ENCODE measurements at places on chromosomes 6 and 20.

- no peak for DNase-seq
Observed at GRCh38 chr20:50311308-50312001, 120.8 kb downstream of the CEBPB start.

- DNase-seq, result no peak
Observed at GRCh38 chr6:703552-703951, 10.6 kb upstream of the EXOC2 start.

DNA sequence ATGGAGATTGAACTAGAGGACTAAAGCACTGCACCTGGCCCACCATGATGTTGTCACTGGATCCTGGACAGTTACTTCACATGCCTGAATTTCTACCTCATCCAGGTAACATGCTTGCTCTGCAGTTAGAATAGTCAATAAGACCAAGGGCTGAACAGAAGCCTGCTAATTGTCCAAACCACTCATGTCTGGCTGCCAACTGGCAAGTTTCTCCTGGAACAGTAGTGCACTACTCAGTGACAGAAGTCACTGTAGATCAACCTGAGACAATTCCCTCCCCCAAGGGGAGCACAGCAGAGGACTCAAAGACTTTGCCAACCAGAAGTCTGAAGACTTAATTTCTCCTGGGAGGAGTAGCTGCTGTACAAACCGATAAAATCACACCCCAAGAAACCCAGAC, 454.6 kb upstream of the MARCKS start:
- DNase-seq, result no peak

DNA sequence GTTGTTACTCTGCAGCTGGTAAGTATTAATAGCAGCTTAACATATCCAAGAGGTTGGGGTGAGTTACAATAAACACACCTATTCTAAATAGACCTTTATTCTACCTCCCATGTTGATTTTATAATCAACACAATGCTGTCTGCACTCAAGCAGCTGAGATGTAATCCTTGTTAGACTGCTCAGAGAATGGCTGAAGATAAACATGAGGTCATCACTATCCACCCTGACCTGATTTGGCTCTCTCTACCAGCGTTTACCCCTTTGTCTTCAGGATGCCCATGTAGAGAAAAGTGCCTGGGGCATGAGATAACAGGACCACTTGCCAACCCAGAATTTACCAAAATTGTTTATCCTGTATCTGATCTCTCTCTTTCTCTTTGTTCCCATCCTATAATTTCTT, 220.7 kb upstream of the DEFB112 start:
- DNase-seq, result no peak

DNA sequence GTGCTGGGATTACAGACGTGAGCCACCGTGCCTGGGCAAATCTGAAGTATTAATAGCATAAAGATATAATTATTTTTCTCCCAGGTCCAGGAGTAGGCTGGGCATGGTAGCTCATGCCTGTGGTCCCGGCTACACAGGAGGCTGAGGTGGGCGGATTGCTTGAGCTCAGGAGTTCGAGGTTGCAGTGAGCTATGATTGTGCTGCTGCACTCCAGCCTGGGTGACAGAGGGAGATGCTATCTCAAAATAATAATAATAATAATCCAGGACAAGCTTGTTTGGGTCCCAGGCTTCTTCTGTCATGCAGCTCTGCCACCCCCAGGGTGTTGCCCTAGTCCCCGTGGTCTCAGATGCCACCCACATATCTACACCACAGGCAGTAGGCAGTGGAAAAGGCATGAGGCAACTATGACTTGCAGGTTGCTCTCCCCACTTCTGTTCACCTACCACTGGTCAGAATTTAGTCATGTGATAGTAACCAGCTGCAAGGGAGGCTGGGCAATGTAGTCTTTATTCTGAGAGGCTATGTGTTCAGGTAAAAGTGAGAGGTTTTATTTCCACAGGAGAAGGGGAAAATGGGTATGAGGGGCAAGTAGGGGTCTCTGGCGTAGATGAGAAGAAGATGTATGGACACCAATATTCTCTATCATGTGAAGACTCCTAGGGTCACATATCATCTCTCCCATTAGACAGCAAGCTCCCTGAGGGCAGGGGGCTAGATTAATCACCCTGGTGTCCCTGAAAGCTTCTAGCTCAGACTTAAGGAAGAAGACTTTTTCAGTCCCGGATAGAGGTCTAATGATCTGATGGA, 25.7 kb downstream of the TCF15 start:
- peak; percentile 86 for DNase-seq

DNA sequence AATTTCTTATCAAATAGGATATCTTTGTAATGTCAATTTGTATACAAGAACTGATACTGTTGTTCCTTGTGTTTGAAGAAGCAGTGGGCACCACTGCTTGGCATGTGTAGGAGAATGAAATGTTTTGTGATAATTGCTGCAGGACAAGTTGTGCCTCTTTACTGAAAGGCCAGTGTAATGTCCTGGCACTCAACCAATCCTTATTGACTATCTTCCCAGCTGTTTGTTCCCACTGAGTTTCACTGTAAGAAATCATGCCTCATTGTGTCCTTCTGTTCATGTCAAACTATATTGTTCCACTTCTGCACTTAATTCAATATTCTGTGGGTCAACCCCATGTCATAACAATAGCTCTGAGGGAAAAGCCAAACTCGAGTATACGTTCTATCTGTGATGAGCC, 136.1 kb upstream of the FAM83B start:
- DNase-seq, result no peak

- DNase-seq, result no peak
Observed at GRCh38 chr20:39111359-39112177, 149.4 kb downstream of the DHX35 start.

DNA sequence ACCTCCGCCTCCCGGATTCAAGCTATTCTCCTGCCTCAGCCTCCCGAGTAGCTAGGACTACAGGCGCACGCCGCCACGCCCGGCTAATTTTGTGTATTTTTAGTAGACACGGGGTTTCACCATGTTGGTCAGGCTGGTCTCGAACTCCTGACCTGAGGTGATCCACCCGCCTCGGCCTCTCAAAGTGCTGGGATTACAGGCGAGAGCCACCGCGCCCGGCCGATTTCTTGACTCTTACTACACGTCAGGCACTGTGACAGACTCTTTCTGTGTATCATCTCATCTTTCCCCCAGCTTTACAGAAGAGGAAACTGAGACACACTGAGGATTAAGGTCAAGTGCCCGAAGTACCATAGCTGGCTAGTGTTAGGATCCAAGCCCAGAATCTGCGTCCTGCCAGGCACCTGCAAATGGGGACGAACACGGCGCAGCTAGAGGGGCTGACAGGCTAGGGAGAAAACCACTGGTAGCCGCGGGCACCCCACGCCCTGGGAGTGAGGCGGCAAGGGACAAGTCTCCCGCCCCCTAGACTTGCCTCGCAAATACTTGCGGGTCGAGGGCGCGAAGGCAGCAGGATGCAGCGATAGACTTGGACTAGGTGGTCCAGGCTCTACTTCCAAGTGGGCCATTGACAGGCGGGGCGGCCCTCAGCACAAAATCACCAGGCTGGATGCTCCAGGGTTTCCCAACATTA, 1.1 kb upstream of the TAF8 start:
- no peak for DNase-seq

DNA sequence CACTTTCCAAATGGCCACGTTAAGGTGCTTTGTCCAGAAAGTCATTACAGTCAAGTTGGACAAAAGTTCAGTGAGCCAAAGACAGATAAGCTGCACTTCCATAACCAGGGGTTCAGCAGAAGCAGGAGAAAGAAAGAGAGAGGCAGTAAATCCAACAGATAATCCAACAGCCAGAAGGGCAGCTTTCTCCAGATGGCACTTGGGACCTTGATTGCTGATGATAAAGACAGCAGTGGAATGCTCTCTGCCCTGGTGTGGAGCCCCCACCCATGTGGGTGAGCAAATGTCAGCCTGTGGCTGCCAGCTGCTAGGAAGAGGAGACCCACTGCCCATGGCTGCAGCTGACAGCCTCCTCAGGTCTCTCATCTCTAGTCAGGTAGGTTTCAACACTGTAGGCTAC, 18.7 kb upstream of the NRSN1 start:
- DNase-seq, result no peak

DNA sequence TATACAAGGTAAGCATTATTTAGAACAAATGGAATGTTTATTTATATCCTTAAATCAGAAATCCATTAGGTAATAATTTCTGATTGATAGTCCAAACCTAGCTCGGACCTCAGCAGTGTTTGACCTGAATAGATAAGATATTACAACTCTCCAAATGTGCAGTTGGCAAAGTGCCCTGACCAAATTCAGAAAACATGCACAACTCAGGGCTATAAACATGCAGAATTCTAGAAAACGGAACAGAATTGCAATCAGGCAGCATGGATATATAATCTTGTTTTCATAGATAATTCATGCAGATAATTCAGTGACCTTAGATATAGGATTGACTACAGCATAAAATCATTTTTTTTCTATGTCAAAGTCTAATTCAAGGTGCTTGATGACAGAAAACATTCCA, 626.6 kb upstream of the CITED2 start:
- DNase-seq, result no peak

- DNase-seq, result no peak
Observed at GRCh38 chr6:105204331-105204730, 24.5 kb upstream of the POPDC3 start.

GRCh38 chr20:43558412-43559146, at the start of gene SGK2:
TSS of gene SGK2 (plus strand) at chr20:43559027. CDS start at chr20:43566496, 7,469 bp downstream.
- DNase-seq, result no peak

- no peak for DNase-seq
Observed at GRCh38 chr6:44976677-44977641, 351.2 kb upstream of the RUNX2 start.

GRCh38 chr6:34004706-34005105, 141.2 kb downstream of the GRM4 start:
- DNase-seq, result no peak

GRCh38 chr6:134175532-134176263, 123.3 kb upstream of the SLC2A12 start:
- DNase-seq, result peak; percentile 52

DNA sequence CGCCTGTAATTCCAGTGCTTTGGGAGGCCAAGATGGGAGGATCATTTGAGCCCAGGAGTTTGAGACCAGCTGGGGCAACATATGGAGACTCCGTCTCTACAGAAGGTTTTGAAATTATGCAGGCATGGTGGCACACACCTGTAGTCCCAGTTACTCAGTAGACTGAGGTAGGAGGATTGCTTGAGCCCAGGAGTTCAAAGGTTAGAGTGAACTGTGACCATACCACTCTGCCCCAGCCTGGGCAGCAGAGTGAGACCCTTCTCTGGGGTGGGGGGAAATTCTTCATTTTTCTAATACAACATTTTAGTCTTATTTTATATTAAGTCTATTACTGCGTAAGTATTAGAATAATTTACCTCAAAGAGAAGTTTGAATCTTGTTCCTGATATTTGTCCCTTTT, 20.1 kb upstream of the SUMO4 start:
- no peak for DNase-seq

GRCh38 chr20:50538276-50538675, 28.1 kb downstream of the PTPN1 start:
- no peak for DNase-seq

DNA sequence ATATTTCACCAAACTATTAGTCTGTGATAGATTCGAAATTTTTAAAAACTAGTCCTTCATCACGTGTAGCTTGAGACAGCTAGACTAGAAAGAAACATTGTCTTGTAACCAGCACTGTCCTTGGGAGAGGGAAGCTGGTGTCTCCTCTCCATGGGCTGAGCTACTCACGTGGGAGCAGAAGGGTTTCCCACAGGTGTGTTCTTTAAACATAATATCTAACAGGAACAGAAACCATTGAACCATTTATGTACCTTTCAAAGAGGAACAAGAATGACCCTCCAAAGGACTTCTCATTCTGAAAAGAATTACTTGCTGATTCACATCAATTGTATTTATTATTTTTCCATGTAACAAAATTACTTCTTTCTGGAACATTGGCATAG, 72.4 kb upstream of the SYNJ2 start:
- no peak for DNase-seq

- no peak for DNase-seq
Observed at GRCh38 chr20:62516338-62516737, 40.5 kb upstream of the GATA5 start.

All from inflammatory macrophage treated with lipopolysaccharide for 1 hour (primary cell).